Dorsolateral prefrontal cortex (tissue), 122 donors: ENCODE measurements at places on chromosomes 1 and 21.

DNA sequence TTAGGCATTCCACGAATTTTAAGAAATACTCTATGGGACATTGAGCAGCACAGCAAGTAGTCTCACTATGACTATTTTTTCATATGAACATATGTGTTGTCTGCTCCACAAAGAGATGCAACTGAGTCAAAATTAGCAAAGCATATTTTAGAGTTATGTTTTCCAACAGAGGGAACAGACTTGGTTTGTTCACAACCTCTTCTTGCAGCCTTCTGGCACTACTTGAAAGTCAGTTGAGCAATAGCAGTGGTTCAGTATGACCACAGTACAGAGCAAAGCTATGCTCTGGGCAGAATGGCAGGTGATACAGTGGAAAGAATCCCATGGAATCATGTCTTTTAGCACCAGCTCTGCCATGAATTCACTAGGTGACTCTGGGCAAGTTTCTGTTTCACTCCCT is 5.2 kb downstream of the CCN1 start:
- no peak for DNase-seq

DNA sequence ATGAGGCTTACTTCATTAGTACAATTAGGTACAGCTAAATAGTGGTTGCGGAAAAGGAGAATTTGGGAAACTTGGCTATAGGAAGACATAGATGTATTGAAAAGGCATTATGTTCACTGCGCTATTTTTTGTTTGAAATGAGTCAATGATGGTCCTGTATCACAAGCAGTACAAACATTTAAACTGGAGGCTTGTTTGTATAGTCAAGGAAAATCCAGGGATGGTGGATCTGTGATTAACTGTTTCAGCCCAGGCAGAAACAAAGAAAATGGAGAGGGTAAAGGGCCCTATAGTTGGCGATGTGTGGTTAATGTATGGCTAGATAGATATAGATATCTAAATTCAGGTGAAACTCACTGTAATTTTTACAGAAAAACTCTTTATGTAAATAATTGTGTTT is 79.9 kb downstream of the CLIC4 start:
- no peak for DNase-seq

- DNase-seq: no peak
Measured at GRCh38 chr1:58573705-58574591, 3.1 kb downstream of the TACSTD2 start.

- no peak for DNase-seq
Measured at GRCh38 chr21:44583800-44584147, 3.4 kb upstream of the KRTAP10-5 start.

DNA sequence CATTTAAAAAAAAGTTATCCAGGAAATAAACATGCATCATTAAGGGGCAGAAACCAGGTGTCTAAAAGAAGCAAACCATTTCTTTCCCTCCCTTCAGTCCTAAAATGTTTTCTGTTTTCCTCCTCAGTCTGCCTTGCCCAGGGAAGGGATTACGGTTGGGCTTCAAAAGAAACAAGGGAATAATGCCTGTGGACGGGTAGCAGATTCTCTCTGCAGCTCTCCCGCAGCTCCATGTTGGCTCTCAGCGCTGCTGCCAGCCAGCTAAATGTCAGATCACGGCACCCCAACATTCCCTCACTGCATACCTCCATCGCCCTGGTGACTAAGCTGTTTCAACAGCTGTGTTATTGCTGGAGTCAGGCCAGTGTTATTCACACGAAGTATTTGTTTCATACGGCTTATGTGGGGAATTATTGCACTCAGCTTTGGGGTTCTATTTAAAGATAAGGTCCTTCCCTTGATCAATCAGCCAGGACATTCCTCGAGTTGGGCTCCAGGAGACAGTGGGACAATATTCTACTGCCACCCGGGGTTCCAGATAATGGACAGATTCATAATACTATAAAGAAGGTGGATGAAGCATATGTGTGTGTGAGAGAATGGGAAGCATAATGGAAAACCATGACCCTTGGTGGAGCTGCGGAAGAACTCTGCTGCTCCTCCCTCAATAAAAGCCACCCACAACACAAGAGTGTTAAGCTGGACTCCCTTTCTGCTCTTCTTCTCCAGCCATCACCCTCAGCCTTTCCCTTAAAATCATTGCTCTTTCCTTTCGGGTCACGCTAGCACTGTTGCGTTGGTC is 58.2 kb downstream of the WLS start:
- DNase-seq: no peak

GRCh38 chr1:86447198-86447790 is 21.4 kb upstream of the CLCA1 start:
- DNase-seq: peak; percentile 62

- DNase-seq: no peak
Measured at GRCh38 chr1:178137238-178137637, 43.3 kb downstream of the RASAL2 start.

- DNase-seq: no peak
Measured at GRCh38 chr1:186404454-186405051, 28.9 kb downstream of the ODR4 start.

GRCh38 chr1:203539831-203540546 is 46.0 kb downstream of the OPTC start:
- DNase-seq: no peak

- no peak for DNase-seq
Measured at GRCh38 chr1:28329395-28330153, 734 bp downstream of the MED18 start.

DNA sequence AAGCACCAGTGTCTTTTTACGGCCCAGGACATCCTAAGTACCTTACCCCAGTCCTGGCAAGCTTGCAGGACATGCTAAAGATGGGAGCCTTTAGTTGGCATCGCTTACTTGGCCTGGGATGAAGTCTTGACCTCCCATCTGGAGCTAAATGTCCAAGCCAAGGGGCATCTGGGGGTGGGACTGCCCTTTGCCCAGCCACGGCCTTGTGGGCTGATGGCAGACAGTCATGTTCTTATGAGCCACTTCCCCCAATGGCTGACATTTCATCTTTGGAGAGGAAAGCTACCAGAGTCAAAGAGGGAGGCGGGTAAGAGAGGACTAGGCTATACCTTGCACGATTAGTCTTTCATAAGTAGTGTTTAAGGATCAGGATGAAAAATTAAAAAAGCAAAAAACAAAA is 32.2 kb downstream of the OPTC start:
- DNase-seq: no peak

DNA sequence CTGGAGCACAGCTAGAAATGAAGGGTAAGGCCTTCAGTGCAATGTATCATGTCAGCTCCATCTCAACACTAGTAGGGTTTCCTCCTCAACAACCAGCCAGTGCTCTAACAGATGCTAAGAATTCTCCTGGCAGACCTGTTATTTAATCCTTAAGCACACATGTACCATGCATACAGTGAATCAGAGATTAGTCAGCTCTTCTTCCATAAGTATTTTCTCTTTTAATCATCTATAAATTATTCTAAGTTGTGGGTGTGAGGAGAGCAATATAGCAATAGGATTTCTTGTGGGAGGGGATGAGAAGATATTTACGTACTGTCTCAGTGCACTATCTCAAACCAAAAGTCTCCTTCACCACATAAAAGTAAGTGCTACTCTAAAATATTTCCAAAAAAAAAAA is 95.3 kb downstream of the COP1 start:
- DNase-seq: no peak

- no peak for DNase-seq
Measured at GRCh38 chr1:214018386-214019268, 30.9 kb downstream of the PROX1 start.

- DNase-seq: peak; percentile 35
Measured at GRCh38 chr1:233328142-233328921, 808 bp downstream of the MAP3K21 start.

DNA sequence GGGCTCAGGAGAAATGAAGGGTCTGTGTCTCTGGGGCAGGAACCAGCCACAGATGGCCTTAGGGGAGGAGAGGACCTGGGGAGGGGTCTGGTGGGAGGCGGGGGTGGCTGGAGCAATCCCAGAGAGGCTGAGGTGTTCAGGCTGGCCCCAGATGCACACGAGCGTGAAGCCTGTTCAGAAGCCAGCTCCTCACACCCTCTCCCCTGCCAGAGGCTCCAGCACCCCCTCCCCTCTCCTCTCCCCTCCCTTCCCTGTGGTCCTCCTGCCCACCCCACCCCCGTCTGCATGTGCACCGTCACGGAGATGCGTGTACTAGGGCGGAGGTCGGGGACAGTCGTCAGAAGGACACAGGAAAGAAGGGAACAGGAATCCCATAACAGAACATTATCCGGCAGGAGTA is 115.0 kb upstream of the COL6A1 start:
- peak; percentile 6 for DNase-seq

GRCh38 chr1:164712131-164713036 is 153.4 kb downstream of the PBX1 start:
- no peak for DNase-seq

DNA sequence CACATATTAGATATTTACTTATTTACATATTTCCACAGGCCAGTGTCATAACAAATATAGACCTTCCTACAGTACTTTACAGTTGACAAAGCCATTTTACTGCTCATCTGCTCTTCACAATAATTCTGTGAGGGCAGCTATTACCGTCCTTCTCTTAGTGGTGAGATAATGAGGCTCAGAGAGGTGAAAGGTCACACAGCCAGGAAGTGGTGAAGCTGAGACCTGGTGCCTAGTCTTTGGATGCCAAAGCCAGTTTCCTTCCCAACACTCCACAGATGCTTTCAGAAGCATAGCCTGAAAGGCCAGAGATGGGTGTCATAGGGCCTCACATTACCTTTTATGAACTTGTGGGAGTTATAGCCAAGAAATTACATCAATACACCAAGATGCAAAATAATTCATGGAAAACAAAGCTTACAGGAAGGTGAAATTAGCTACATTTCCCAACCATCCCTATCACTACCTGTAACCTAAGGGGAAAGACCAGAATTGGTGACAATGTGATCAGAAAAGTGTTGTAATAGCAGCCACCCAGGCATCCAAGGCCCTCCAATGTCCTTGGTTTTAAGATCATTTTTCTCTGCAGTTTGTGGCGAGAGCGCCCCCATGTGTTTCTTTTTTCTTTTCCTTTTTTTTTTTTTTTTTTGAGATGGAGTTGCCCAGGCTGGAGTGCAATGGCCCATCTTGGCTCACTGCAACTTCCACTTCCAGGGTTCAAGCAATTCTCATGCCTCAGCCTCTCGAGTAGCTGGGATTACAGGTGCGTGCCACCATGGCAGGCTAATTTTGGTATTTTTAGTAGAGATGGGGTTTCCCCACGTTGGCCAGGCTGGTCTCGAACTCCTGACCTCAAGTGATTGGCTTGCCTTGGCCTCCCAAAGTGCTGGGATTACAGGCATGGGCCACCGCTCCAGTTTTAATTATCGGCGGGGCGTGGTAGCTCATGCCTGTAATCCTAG is 26.5 kb upstream of the RPL11 start:
- no peak for DNase-seq

GRCh38 chr1:182139496-182139895 is 78.0 kb upstream of the ZNF648 start:
- no peak for DNase-seq

GRCh38 chr1:165075725-165076370 is 280.7 kb downstream of the LMX1A start:
- DNase-seq: no peak

GRCh38 chr1:71835442-71835813 is 446.9 kb downstream of the NEGR1 start:
- DNase-seq: no peak

GRCh38 chr1:239417221-239417620 is 30.9 kb downstream of the CHRM3 start:
- no peak for DNase-seq

GRCh38 chr1:183961132-183961531 is 76.4 kb downstream of the COLGALT2 start:
- no peak for DNase-seq

- no peak for DNase-seq
Measured at GRCh38 chr1:242002072-242002471, 3.2 kb upstream of the MAP1LC3C start.

GRCh38 chr1:235920596-235921375 is 54.1 kb upstream of the LYST start:
- no peak for DNase-seq

GRCh38 chr1:12764016-12764415 is 9.5 kb upstream of the PRAMEF12 start:
- no peak for DNase-seq

DNA sequence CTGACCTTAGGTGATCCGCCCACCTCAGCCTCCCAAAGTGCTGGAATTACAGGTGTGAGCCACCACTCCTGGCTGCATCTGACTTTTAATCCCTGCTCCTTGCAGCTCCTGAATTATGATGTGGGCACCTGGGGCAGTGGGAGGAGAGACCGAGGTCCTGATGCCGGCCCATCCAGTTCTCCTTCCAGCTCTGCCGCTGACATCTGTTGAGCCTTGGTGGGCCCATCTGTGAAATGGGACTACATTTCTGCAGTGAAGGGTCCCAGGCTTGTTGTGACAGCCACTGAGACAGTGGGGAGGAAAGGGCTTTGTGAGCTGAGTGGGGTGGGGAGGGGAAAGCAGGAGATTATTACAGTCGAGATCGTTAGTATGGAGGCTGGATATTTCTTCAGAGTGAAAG is 11.8 kb downstream of the PLA2G2F start:
- DNase-seq: no peak

- no peak for DNase-seq
Measured at GRCh38 chr1:74531796-74532195, 19.4 kb upstream of the LRRC53 start.

DNA sequence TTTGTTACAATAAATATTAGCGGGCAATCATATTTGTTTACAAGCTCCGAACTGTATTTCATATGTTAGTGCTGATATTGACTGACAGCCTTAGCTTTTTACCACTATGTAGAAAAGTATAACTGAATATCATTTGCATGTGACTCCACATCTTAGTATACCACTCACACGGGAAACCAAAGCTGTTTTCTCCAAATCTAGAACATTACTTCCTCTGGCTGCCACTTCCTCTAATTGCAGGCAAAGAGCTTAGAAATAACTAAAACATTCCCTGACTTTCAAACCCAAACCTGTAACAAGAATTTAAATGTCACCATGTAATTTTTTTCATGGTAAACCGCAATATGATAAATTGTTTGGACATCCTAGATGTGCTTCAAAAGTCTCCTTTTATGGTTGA is 174.7 kb downstream of the LBR start:
- DNase-seq: no peak

- DNase-seq: no peak
Measured at GRCh38 chr1:160646180-160646579, 664 bp downstream of the SLAMF1 start.

- no peak for DNase-seq
Measured at GRCh38 chr1:113141650-113142473, 68.9 kb downstream of the LRIG2 start.

DNA sequence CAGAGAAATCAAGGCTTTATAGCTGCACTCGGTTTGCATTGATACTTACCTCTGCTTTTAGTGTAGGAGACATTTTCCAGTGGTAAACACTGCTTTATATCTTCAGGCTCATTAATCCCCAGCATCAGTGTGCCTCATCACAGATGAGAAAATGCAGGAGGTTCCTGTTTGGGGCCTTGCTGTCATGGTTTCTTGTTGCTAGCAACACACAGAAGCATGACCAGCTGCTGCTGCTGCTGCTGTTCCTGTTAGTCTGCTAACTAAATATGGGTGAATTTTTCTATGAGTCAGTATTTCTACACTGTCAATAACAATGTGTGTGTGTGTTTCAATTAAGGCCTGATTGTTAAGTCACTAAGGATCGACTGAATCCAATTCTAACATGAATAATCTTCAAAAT is 85.8 kb upstream of the RGS1 start:
- no peak for DNase-seq

GRCh38 chr1:33317354-33317753 is 3.5 kb downstream of the A3GALT2 start:
- DNase-seq: no peak

- no peak for DNase-seq
Measured at GRCh38 chr1:230870916-230871315, 2.6 kb upstream of the C1orf198 start.

GRCh38 chr1:227771771-227772170 is 36.5 kb downstream of the SNAP47 start:
- DNase-seq: no peak

- no peak for DNase-seq
Measured at GRCh38 chr1:94031154-94031553, 89.8 kb downstream of the ABCA4 start.
